Fibroblast of mammary gland (primary cell): ENCODE measurements at places on chromosomes 5 and 9.

DNA sequence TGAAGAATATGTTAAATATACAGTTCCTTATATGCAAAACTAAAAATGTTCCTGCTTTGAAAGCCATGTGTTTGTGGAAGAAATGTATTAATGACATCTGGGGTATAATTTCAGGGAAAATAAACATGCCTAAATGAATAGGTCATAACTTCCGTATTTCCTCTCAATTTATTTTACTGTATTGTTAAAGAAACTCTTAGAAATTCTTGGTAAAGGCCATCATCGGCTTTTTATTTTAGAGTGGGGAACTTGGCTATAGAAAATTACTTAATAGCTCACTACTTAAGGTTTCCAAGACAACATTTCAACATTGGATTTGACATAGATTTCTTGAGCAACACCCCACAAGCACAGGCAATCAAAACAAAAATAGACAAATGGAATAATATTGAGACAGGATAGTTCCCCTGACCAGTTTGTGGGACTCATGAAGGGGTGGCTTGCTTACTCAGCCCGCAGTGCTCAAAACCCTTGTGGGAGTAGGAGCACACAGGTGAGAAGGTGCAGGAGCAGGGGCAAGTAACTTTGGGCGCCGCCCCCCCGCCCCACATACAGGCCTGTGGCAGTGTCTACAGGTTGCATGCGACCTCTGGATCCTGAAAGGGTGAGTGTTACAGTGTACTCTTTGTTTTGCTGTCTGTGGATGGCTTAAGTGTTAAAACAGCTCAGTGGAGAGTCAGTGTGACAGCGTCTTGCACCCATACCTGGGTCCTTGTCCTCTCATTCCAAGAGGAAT, 891.4 kb upstream of the C9orf72 start:
- DNase-seq = no peak

- no peak for DNase-seq
These were observed 52.5 kb downstream of the AOPEP start for GRCh38 chr9:94779031-94779430.

GRCh38 chr5:136434795-136435194, 69.5 kb upstream of the TRPC7 start:
- DNase-seq = no peak

DNA sequence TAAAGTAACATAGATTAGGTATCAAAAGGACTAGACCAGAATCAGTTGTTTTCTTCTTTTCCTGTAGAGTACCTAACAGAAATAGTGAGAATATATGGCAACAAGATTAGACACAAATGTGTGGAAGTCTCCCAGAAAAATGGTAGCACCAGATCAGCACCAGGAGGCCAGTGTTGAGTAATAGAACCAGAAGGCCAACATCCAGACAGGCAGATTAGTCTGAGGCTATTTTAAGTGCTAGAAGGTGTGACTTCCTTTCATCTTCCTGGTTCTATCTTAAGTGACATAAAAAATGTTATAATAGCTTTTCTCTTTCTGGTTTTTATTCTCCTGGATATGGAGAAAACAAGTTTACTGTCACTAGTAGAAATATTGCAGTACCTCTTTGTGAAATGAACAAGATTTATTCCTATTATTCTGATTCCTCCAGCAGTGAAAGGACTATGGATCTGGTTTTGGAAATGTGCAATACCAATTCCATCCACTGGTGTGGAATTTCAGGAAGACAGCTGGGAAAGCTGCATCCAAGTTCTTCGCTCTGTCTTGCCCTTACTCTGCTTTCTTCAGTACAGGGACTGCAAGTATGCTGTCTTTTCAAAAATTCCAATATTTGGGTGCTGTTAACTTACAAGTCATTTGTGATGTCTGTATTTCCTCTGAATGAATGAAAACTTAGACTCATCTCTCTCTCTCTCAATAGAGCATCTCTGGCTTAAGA, 39.1 kb downstream of the SHLD3 start:
- DNase-seq = peak; percentile 28

DNA sequence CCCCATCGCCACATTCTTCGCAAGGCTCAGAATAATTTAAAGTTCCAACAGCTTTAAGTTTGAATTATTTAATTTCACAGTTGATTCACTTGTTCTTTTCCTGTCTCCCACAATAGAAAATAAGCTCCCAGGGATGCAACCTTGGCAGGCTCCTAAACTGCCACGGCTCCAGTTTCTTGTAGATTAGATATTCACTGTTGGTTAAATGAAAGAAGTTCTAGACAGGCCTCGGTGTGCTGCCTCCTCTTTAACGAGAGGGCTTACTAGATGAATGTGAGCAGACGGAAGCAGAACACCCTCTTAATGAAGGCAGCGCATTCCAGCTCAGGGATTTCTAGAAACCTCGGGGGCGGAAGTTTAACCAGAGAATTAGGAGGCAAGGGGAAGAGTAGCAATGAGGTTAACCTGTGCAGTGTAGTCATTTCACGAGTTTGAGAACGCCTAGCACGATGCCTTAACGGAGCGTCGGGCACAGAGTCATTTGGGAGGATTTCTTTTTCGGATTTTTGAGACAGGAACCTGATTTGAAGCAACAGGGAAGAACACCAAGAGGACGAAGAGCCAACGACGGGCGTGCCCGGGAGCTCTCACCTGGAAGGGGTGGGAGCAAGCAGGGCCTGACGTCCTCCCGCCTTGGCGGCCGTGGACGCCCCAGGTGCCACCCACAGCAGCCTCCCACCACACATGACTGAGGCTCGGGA, 637 bp upstream of the SMC5 start:
- DNase-seq = peak; percentile 38

GRCh38 chr9:94741866-94742265, 15.4 kb downstream of the AOPEP start:
- no peak for DNase-seq

- no peak for DNase-seq
These were observed 17.8 kb upstream of the ZNF618 start for GRCh38 chr9:113858282-113858681.

GRCh38 chr5:107428303-107428813, 242.4 kb downstream of the EFNA5 start:
- DNase-seq = no peak

- DNase-seq = no peak
These were observed 57.6 kb downstream of the G3BP1 start for GRCh38 chr5:151829370-151829769.

GRCh38 chr9:124757616-124758015, 13.5 kb downstream of the NR6A1 start:
- DNase-seq = no peak

DNA sequence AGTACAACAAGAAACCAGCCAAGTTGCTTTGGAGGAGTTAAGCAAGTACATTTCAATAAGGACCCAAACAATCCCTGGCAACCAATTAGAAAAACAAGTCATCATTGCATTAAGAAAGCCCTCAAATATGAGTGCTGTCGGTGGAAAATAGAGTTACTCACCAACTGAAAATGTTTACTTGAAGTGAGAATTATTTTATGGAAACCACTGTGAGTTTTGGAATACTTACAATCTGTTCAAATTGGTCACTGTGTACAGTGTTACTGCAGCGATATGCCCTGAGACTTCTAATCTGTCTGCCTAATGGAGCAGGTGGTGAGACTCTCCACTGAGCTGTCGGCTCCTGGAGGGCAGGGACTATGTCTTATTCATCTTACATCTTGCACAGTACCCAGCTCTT, 1073.2 kb upstream of the DMAC1 start:
- peak; percentile 40 for DNase-seq

- peak; percentile 57 for DNase-seq
These were observed 272.4 kb downstream of the ARRDC3 start for GRCh38 chr5:91110686-91111085.

DNA sequence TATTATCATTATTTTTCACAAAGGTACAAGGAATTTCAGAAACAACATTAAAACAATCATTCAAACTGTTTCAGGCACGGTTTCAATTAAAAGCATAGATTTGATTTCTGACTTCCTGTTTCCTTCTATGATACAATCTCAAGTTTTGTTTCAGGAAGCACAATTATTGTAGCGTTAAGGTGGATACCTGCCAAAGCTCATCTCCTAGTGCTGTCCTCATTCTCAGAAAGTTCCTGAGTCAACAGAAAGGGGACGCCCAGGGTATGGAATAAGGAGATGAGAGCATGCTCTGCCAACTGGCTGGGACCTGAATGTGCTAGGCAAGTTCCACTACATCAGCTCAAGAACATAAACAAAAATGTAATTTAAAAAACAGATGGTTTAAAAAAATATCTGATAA, 2.0 kb upstream of the TRIM14 start:
- peak; percentile 22 for DNase-seq

DNA sequence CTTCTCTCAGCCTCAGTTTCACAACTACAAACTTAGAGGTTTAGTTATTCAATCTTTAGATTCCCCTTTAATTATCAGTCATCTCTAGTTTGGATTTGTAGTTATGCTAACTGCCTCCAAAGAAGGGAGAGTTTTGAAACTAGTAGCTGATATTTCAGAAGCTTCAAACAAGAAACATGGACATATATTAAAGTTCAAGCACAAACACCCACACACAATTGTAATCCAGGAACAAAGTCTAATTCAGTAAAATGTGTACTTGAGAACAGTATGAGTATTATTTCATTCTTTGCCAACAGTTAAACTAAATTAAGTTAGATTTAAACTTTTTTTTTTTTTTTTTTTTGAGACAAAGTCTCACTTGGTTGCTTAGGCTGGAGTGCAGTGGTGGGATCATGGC, 71.2 kb upstream of the ABCA1 start:
- DNase-seq = no peak

DNA sequence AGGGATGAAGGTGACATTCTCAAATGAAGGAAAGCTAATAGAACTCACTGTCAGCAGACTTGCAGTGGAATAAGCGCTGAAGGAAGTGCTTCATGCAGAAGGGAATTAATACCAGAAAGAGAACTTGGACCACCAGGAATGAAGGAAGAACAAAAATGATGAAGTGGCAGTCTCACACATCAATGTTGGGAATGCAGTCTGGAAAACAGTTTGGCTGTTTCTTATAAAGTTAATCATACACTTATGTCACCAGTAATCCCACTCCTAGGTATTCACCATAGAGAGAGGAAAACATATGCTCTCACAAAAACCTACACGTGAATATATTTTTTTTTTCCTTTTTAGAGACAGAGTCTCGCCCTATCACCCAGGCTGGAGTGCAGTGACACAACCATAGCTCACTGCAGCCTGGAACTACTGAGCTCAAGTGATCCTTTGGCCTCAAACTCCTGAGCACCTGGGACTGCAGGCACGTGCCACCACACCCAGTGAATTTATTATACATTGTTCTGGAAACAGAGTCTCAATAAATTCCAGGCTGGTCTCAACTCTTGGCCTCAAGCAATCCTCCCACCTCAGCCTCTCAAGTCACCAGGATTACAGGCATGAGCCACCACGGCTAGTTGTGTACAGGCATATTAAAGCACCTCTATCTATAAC, 81.2 kb downstream of the ROR2 start:
- DNase-seq = no peak

DNA sequence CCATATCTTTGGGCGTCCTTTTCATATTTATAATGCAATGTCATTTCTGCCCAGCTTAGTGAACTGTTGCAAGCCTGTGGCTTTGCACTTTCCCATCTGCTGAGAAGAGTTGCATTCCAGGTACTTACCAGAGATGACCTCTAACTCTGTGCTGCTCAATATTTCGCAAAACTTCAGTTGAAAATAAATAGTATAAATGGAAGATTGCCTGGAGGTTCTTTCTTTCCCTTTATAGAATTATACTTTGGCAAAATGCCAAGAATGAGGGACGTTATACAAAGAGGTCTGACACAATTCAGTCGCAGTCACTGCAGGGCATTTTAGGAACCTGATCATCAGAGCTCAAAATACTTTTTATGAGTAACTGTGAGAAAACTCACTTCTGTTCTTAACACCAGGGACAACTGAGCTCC, 18.9 kb upstream of the VLDLR start:
- no peak for DNase-seq

- DNase-seq = no peak
These were observed 59.2 kb downstream of the TSSK1B start for GRCh38 chr5:113375480-113376060.

DNA sequence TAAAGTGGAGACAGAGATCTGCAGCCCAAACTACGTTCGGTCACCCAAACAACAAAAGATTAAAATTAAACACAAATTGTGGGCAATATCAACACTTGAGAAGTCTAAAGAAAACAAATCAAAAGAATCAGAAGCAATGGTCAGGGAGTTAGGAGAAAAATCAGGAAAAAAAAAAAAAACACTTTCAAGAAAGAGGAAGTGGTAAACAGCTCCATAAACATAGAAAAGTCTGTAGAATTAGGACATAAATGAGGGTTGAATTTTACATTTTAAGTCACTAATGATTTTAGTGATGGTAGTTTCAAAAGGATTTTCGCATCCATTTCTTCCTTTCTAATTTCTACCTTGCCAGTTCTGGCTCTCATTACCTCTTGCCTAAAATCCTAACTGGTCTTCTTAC, 10.1 kb downstream of the RNF145 start:
- no peak for DNase-seq

DNA sequence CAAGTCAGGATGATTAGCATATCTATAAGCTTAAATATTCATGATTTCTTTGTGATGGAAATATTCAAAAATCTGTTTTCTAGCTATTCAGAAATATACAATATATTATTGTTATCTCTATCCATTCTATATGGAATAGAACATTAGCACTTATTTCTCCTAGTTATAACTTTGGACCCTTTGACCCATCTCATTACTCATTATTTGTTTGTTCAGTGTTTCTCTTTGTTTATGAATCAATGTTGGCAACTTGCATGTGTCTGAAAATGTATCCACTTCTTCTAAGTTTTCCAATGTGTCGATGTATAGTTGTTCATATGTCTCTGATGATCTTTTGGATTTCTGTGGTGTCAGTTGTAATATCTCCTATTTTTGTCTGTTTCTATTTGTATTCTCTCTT, 1059.3 kb downstream of the CDH9 start:
- DNase-seq = no peak
